ENCODE measurements at places on chromosomes 2 and 18.

GRCh38 chr18:54983041-54983686, 23.9 kb upstream of the CCDC68 start:
- peak; percentile 45 for DNase-seq

GRCh38 chr2:28833740-28834470, 23.3 kb downstream of the SPDYA start:
- DNase-seq, result no peak

DNA sequence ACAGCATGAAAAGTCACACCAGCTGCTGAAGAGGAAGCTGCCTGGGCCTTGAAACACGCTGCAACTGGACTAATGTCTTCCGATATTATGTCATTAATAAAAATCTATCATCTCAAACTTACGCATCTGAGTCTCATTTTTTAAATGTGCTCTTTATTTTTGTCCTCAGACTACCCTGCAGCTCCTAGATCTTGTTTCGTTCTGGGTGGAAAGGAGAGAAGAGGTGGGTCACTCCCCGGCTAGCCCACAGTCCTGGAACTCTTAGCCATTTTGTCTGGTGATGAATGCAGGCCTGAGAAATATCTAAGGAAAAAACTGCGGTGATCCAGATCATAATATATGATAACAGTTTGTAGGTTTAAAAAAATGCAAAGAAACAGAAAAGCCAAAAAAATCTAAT, 73.3 kb downstream of the TXNL1 start:
- DNase-seq, result no peak

DNA sequence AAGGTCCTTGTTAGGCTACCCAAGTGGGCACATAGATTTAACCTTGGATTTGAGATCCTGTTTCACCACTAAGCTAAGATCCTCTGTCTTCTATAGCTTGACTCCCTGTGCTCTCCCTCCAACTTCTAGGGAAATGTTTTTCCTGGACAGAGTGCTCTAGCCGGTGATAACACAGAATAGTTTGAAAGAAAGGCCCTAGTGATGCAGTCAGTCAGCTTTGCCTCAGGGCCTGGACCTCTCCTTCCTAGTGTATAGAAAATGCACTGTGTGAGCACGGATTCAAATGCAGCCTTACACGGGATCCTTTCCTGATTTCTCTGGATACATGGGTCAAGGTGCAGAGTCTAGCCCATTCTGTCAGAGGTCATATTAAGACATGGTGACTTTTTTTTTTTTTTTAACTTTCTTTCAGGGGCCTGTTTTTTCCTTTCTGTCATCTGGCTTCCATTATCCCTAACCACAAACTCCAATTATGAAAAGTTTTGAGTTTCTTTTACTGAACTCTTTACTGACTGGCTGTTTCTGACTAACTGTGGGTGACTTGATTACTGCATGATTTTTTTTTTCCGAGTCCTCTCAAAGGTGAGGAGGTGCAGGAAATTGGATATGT, 122.6 kb downstream of the LRP1B start:
- no peak for DNase-seq

DNA sequence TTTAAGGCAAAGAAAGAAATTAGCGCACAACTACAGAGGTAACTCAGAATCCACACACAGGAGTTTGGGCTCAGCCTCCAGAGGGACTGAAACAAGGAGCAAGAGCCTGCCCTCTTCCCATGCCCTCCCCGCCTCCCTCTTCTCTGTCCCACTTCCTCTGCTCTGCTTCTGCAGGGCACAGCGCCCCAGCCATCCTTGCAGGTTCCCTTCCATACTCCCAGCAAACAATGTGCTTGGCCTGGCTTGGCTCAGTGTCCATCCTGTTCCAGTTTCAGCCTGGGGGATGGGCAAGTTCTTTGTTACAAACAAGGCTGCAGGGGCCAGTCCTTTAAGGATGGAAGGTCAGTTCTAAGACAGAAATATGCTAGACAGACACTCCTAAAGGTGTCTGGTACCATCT, 133.5 kb downstream of the CDH20 start:
- DNase-seq, result no peak

DNA sequence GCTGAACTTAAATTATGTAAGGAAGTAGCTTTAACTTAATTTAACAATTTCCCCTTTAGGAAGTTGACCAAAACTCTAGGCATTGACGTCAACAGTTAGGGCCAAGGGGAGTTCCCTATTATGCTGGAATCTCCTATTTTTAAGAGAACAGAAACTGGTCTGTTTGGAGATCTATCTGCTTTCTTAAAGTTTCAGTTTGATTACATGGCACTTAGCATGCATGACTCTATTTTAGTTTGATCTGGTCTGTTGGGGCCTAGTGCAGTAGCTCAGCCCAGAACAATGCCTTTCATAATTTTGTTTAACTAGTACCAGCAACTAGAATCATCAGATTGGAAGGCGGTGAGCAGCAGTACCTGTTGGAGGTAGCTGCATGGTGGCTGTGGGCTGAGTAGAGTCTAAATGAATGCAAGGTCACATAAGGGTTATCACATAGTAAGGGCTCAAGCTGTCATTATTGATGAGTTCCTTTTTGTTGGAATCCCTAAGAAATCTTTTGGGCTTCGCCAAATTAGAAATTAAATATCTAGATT, 60.5 kb upstream of the ZNG1B start:
- DNase-seq, result peak; percentile 17

DNA sequence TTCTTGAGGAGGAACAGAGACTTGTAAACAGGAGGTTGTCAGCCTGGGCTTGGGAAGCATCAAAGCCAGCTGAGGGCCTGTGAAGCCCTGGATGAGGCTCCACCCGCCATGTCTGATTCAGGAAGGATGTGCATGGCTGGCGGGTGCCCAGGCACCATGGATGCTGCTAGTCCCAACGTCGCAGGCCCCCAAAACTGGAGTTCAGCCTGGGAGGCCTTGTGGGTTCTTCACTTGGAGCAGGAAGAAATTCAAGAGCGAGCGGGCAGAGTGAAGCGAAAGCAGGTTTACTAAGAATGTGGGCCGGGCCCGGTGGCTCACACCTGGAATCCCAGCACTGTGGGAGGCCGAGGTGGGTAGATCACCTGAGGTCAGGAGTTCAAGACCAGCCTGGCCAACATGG, 12.1 kb upstream of the PXDN start:
- DNase-seq, result no peak

DNA sequence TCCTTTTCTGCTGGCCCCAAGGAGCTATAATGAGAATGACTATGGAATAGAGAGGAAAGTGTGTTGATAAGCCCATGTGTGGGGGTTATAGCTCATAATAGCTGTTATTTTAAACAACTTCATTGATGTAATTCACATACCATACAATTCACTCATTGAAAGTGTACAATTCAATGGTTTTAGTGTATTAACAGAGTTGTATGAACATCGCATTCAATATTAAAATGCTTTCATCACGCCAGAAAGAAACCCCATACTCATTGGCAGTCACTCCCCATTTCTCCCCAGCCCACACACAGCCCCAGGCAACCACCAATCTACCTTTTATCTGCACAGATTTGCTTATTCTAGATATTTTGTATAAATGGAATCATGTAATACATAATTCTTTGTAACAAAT, 139.6 kb upstream of the CYP1B1 start:
- DNase-seq, result no peak

DNA sequence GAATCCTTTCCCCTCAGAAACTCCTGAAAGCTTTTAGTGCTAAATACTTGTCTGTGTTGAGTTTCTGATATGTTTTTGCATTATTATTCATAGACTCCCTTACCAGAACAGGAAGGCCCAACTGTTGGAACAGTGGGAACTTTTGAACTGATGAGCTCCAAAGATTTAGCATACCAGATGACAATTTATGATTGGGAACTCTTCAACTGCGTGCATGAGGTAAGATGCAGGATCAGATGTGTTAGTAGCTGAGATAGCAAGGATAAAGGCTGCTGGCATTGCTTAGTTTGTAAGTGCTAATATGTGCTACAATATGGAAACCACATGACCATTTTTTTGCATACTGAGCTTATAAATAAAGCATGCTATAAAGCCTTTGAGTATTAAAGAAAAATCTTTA, 49.2 kb upstream of the MAP3K20 start:
- DNase-seq, result no peak

GRCh38 chr18:7317804-7318231, 86.9 kb downstream of the LRRC30 start:
- DNase-seq, result no peak

- no peak for DNase-seq
Observed at GRCh38 chr2:173903601-173904394, 61.4 kb downstream of the SP3 start.

GRCh38 chr2:233331536-233331935, 22.8 kb upstream of the DGKD start:
- peak; percentile 87 for DNase-seq

DNA sequence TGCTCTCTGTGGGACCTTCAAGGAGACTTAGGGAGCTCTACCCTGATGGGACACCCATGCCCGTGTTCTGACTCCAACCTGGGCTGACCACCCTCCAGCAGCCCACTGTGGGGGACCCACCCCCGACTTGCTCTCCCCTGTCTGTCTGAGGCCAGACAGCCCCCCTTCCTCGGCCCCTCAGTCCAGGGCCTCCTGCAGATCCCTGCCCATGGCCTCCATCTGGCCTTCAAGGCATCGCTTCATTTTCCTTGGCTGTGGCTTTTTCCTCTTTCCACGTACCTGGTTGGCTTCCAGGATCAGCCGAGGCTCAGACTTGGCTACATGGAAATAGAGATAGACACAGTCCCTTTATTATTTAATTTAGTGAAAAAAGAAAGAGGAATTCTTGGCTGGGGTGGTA, 290.0 kb downstream of the CYP26B1 start:
- no peak for DNase-seq

DNA sequence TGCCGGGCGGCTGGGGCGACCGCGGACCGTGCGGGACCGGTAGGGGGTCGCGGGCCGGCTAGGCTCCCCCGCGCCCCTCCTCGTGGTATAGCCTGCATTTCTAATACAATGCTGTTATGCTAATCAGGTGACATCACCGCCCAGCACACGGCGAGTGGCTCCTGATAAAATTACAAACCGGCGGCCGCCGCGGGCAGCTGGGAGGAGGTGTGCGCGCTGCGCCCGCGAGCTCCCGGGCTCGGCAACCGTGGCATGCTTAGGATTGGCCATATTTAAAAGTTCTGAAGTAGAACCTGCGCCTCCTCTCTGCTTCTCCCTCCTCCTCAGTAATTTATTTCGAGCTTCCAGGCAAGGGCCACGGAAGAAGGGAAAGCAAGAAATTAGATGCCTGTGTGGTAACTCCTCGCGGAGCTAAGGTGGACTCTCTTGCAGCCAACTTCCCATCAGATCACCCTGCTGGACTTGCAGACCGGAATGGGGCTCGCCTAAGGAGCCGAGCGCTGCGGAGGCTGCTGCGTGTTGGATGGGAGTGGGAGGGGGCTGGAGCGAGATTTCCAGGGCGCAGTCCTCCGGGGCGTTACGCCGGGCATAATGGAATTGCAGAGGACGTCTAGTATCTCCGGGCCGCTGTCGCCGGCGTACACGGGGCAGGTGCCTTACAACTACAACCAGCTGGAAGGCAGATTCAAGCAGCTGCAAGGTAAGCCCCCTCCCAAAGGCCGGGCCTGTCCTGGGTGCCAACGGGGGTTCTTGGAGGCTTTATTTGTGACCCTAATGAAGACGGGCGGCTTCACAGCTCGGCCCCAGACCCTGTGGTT, 102.3 kb downstream of the SPTBN1 start:
- peak; percentile 78 for DNase-seq

- no peak for DNase-seq
Observed at GRCh38 chr2:8531481-8531880, 150.4 kb upstream of the ID2 start.

DNA sequence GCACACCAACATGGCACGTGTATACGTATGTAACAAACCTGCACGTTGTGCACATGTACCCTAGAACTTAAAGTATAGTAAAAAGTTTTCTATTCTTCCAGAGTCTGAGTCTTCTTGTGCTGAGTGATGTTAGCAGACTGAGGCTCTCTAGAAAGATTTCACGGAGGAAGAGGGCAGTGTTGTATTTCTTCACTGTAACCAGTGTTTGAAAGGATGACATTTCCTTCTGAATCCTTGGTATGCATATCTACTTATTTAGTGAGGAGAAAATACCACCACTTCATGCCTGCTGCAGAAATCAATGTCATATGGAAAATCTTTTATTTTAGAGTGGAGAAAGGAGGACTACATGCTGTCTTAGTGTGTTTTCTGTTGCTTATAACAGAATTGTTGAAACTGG, 357.1 kb downstream of the CCDC85A start:
- DNase-seq, result no peak

DNA sequence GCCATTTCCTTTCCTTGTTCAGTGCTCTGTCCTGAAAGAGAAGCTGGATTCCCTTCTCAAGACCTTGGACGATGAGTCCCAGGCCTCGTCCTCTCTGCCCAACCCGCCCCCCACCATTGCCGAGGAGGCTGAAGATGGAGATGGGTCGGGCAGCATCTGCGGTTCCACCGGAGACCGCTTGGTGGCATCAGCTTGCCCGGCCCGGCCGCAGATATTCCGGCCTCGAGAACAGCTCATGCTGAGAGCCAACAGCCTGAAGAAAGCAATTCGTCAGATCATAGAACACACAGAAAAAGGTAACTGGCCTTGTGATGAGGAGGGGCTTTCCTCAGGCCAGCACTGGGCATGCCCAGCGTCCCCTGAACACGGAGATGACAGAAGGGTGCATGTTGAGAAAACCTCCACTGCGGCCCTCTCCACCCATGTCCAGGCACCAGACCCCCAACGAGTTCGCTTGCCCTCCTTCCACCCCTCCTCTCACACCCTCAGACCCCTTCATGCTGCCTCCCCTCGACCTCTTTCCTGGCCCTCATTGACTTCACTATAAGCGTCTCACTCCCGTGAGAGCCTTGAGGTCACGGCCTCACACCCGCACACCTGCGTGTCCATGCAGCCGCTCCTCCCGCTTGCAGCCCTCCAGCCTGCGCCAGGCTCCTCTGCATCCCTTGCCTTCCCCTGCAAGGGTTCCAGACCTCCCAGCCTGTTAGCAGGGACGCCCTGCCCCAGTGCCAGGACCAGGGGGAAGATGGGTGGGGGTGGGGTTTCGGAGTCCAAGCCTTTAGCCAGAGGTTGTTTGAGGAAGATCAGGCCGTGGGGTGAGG, 95.0 kb downstream of the DGKD start:
- no peak for DNase-seq

- no peak for DNase-seq
Observed at GRCh38 chr2:133940134-133940533, 313.7 kb upstream of the MGAT5 start.

DNA sequence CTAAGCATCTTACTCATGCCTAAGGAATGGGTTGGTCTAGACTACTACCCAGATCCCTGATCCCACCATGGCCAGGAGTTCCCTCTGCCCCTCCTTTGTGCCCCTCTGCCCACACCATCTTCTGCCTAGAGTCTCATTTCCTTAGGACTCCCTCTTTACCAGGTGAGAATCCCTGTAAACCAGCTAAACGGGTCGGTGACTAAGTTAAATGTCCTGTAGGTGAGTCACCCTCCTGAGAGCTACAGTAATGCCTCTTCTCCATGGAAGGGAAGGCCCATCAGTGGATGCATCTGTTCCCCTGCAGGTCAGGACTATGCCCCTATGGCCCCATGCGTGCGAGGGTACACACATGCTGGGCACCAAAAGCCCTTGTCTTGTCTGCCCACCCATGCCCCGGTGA, 25.4 kb downstream of the PTGR3 start:
- no peak for DNase-seq

GRCh38 chr2:233817995-233818638, 36.2 kb downstream of the HJURP start:
- no peak for DNase-seq

GRCh38 chr18:38923540-38923939, 1357.9 kb upstream of the CELF4 start:
- DNase-seq, result no peak
